ENCODE measurements at places on chromosomes 3 and 15.

- DNase-seq: no peak
Measured at GRCh38 chr3:196320137-196320536, 2.1 kb upstream of the DYNLT2B start.

DNA sequence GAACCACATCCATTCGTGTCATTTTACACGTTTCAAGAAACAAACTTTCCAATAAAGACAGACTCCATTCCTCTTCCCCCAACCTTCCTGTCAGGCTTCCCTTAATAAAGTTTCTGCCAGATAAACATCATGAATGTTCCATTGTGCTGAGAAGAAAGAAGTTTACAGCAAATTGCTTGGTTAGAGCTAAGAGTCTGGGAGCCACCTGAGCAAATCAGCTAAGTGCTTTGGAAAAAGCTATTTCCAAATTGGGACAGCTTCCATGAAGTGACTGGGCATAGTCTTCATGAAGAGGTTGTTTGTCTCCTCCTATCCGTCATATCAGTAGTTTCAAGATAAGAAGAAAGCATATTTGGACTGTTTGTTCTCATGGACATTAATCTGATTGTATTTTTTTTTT lies 77.0 kb downstream of the MAGI1 start:
- no peak for DNase-seq

- no peak for DNase-seq
Measured at GRCh38 chr15:38597219-38597800, 32.7 kb upstream of the RASGRP1 start.

DNA sequence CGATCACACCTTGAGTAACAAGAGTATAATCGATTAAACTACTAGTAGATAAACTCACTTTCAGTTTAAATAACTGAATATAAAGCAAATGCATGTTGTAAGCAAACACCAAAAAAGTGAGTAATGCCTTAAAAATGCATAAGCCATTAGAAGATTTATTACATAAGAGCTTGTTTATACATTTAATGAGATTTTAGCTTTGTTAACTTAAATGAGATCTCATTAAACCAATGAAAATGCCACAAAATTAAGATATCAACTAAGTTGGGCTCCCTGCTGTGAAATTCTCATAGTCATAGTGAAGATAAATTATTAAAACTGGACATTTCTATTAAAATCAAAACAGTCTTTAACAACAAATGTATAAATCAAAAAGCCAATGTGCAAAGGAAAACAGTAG lies 701.2 kb downstream of the NLGN1 start:
- DNase-seq: no peak

DNA sequence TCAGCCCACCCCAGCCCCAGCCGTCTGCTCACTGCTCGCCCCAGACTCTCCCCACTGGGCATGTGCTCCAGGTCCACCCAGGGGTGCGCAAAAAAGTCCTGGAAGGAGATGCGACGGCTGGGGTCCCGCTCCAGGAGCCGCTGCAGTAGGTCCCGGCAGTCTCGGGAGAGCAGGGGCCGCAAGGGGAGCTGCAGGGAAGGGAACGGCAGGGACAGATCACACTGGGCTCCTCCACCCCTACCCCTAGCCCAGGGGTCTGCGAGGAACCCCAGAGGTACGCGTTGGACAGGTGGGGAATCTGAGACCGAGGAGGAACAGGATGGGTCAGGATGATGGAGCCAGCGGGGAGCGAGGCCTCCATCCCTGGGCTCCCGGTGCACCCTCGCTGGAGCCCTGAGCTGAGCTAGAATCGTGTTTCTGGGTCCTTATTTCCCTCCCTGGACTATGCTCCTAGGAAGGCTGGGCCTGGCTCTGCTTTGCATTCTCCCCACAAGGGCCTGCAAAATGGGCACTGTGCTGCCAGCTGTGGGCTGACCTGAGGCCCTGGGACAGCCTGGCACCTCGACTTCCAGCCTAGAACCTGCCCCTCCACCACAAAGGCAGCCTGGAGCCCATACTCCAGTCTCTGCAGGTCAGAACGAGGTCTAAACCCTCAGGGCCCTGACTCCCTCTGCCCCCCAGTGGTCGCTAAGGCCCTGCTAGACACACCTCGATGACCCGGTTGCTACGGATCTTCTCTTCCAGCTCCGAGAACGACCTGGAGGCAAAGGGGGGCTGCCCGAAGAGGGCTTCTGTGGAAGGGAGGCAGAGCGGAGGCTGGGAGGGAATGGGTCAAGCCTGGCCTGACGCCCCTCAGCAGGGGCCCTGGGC lies 3.2 kb downstream of the ULK3 start:
- no peak for DNase-seq

- no peak for DNase-seq
Measured at GRCh38 chr3:115127208-115127607, 19.9 kb downstream of the ZBTB20 start.

DNA sequence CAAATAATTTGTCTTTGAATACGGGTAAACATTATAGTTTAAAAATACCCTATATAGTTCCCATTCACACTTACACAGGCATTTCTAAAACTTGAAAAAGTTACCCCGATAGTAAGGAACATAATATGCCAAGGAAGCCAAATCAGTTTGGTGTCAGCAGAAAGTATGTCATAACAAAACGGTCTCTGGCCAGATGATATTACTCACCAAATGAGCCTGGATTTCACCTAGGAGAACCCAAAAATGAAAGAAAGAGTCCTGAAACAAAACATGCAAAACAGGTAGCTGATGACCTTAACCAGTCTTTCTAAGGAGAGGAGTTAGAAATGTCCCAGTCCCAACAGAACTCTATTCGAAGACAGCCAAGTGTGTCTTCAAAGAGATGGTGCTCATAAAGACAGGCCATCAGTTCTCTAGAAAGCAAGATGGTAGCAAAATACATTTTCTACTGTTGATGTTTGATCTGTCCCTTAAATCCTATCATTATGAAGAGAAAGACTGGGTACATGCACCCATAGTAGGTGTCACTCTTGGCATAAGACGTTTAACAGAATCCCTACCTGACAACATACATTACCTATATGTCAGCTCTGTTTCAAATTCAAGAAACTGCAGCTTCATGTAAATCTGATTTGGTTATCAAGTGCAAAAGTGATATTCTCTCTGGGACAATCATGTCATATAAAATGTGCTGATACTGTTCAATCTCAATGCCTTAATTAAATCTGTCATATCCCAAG lies 942.5 kb downstream of the ROBO1 start:
- DNase-seq: no peak

- no peak for DNase-seq
Measured at GRCh38 chr3:123658852-123659206, 74.0 kb upstream of the HACD2 start.

DNA sequence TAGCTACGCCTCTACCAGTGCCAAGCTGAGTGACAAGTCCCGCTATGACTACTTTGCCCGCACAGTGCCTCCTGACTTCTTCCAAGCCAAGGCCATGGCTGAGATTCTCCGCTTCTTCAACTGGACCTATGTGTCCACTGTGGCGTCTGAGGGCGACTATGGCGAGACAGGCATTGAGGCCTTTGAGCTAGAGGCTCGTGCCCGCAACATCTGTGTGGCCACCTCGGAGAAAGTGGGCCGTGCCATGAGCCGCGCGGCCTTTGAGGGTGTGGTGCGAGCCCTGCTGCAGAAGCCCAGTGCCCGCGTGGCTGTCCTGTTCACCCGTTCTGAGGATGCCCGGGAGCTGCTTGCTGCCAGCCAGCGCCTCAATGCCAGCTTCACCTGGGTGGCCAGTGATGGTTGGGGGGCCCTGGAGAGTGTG lies 5.7 kb downstream of the GRM2 start:
- DNase-seq: no peak

- DNase-seq: no peak
Measured at GRCh38 chr15:81783586-81783985, 262.2 kb downstream of the MEX3B start.

DNA sequence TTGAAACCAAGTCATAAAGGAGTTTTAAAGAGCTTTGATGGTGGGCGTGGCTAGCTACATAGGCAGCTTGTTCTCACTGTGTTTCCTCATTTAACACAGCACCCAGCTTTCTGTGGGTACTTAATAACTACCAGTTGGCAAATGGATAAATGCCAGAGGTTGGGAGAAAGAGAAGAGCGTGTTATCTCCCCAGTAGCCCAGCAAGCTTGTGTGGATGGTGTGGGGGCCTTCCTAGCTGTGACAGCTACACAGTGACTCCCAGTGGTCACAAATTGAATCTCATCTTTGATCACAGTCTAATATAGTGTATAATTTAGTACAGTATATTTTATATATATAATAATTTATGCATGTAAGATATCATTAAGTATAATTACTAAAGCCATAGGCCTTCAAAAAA lies 984.1 kb downstream of the EPHA3 start:
- DNase-seq: no peak

- no peak for DNase-seq
Measured at GRCh38 chr3:38967693-38967989, 84.1 kb downstream of the SCN11A start.

DNA sequence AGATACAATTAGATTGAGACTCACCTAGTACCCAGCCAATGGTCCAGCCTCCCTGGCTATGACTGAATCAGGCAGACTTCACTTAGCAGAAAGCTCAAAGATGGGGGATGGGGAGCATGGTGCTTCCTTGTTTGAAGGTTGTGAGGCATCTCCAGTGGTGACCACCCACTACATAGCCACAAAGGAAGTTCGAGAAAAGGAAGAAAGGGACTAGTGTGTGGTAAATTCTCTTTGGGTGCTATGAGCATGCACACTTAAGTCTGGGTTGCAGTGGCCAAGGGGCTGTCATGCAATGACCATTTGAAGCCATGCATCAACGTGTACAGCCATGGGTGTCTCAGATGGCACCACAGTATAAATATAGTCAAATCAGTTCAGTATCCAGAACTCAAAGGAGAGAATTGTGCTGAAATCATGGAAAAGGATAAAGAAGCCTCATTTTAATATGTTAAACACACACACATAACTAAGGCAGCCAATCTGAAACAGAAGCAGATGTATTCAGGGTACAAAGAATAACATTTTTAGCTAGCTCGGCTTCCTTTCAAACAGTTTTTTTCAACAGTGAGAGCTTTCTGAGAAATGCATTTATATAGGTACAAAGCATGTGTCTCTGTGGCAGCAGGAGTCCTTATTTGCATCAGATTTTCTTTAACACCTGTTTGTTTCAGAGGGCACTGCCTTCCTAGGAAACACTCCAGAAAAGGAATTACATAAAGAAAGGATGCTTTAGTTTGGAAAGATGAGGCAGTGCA lies 275.5 kb downstream of the GAP43 start:
- DNase-seq: no peak

DNA sequence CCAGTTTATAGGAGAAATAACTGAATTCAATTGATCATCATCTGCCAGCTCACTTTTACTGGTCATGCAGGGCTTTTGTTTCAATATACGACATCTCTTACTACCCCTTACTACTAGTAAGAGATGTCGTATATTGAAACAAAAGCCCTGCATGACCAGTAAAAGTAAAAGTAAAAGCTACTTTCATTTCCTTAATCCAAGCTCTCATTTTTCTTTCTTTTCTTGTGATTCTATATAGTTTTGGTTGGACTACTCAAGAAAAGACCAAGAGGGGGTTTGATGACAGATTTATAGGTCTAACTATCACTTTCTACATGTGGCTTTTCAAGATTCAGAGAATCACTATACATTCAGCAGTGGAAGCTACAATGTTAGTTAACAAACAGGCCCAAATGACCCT lies 1237.3 kb downstream of the ROBO2 start:
- no peak for DNase-seq

DNA sequence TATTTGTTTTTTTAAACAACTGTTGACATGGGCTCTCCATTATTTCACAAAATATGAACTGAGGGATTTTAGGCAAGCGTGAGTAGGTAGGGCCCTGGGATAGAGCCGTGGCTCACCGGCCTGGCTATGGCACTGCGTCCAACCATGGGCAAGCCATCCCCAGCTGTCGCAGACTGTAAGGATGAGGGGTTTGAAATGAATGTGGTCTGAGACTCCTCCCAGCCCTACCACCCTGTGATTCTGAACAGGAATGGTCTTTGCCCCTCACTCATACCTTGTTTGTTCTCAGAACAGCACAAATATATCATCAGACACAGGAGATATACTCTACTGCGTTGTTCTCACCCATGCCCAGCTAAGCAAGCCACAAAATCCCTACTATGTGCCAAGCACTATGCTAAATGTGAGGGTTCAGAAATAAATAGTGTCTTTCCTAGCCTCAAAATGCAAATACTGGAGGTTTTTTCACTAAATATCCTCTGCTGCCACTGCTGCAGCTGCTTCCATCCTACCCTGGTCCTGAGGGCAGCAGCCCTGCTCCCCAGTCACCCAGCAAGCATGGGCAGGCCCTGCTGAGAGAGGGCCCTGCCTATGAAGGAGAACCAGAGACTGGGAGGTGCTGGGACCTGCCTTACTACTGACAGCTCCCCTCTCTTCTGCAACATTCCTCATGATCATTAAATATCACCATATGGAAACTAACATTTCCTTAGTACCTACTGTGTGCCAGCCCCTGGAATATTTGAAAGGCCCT lies 102.8 kb downstream of the XXYLT1 start:
- no peak for DNase-seq

GRCh38 chr3:185733980-185734724 lies 90.7 kb downstream of the IGF2BP2 start:
- DNase-seq: no peak

GRCh38 chr3:151974067-151974466 lies 100.6 kb downstream of the SUCNR1 start:
- no peak for DNase-seq

- DNase-seq: no peak
Measured at GRCh38 chr3:124928333-124929202, 6.0 kb downstream of the MUC13 start.

GRCh38 chr3:126485176-126485897 lies 9.6 kb upstream of the ZXDC start:
- no peak for DNase-seq

All from AG04449 (cell line).